ENCODE measurements at places on chromosomes 3 and 15.

GRCh38 chr3:61564395-61565059 is 3.2 kb downstream of the PTPRG start:
- peak; percentile 29 for DNase-seq

DNA sequence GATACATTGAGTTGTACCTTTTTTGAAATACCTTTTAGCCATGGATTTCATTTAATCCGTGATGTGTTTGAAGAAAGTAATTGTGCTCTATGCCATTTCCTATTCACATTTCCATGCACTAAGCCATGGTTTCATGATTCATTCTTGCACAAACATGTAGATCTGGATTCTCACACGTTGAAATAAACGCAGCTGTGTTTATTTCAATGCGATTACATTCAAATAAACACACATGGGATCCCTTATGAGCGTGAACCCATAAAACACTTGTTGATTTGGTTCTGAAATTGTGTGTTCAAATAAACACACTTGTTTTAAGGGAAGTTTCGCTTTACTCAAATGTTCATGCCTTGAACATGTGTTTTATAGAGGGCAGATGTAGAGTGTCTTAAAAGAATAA is 39.2 kb downstream of the BBX start:
- peak; percentile 21 for DNase-seq

- DNase-seq, result peak; percentile 4
These were observed 465.9 kb upstream of the RASGRP1 start for GRCh38 chr15:39030291-39031070.

DNA sequence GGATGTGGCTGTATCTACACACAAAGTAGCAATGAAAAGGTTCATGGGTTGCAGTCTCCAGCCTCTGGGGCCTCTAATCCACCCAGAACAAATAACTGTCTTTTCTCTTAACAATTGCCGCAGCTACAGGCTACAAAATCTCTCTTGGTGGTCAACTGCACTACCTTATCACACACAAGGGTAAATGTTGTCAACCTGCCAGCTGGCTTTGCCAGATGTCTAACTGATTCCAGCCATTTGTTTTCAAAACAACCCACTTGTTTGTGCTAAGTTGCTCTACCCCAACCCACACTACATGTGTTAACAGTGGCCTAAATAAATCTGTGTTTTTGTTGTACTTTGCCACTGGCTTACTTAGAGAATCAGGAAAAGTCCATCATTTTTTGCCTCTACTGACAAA is 447.3 kb downstream of the TAFA4 start:
- DNase-seq, result no peak

DNA sequence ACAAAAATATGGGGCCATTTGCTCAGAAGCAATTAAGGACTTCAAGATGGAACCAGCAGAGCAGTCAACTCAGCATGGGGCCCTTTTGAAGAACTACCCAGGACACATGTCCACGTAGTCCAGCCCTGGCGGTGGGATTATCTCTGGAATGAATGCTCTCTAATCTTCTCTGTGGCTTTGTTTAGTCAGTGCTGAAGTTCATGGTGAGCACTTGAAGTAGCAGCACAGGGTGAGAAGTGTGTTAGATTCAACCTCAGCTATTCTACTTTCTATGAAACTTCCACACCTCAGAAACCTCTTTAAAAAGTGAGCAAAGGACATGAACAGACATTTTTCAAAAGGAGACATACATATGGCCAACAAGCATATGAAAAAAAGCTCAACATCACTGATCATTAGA is 74.4 kb downstream of the THRB start:
- DNase-seq, result peak; percentile 1

- DNase-seq, result no peak
These were observed 88.8 kb upstream of the CTDSPL start for GRCh38 chr3:37772773-37773354.

- peak; percentile 59 for DNase-seq
These were observed 40.1 kb upstream of the CD47 start for GRCh38 chr3:108130701-108131474.

DNA sequence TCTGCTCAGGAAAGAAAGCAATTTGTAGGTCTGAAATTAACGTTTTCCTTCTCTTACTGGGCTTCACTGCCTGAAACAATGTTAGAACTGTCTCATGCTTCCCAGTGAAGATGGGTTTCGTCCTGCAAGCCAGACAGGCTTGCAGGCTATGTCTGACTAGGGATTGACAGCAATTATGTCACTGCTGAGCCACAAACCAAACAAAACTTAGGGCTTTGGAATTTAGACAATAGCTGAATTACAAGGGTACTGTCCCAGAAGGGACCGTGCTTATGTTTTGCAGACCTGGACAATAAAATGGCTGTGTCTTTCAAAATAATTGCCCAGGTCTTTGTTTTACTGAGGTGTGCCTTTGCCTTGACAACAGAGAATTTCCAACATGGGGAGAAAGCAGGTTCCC is 46.3 kb upstream of the CCDC80 start:
- no peak for DNase-seq

- peak; percentile 67 for DNase-seq
These were observed 42.9 kb upstream of the APH1B start for GRCh38 chr15:63234451-63234870.

GRCh38 chr15:96340598-96341512 is 10.4 kb downstream of the NR2F2 start:
- DNase-seq, result peak; percentile 61

DNA sequence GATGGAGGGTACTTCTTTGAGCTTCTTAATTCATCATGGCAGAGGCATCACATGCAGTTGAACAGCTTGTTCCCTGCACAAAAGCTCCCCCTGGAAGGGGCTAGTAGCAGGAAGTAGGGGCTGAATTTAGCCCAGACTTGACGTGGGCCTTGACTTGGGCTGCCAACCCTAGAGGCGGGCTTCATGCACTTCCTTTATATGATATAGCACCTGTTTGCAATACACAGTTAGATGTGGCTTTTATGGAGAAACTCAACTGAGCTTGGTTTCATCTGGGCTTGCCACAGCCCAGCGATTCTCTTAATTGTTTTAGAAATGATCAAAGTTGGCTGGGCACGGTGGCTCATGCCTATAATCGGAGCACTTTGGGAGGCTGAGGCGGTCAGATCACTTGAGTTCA is 33.7 kb upstream of the ADGRG7 start:
- DNase-seq, result no peak

- DNase-seq, result no peak
These were observed 2.0 kb upstream of the PIGZ start for GRCh38 chr3:196970547-196971093.

- no peak for DNase-seq
These were observed 212.7 kb downstream of the PDZRN3 start for GRCh38 chr3:73411993-73412392.

- no peak for DNase-seq
These were observed 2.6 kb downstream of the KIF7 start for GRCh38 chr15:89652666-89653065.

GRCh38 chr3:46626039-46626438 is 13.7 kb downstream of the FAM240A start:
- DNase-seq, result no peak

- DNase-seq, result peak; percentile 8
These were observed 12.3 kb upstream of the PCSK6 start for GRCh38 chr15:101501703-101502373.

- DNase-seq, result no peak
These were observed 218.2 kb downstream of the ADAMTS17 start for GRCh38 chr15:100123611-100124010.

DNA sequence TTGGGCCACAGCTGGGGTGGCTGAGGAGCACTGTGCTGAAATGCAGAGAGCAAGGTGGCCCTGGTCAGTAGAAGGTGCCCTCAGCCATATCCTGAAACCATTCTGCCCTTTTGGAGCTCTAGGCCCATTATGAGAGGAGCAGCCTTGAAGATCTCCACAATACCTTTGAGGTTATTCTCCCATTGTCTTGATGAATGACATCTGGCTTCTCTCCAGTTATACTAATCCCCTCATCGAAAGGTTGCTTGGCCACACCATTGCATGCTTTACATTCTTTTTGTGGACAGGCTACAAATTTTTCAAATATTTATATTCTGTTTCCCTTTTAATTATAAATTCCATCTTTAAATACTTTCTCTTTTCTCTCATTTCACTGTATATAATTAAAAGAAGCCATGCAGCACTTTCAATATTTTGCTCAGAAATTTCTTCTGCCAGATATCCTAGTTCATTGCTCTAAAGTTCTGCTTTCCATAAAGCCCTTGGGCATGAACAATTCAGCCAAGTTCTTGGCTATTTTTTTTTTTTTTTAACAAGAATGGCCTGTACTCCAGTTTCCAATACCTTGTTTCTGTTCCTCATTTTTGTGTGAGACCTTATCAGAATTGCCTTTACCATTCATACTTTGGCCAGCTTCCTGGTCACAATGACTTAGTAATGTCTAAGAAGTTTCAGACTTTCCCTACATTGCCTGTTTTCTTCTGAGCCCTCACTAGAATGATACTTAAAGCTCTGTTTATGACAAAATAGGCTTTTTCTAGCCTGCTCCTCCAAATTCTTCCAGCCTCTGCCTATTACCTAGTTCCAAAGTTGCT is 138.9 kb upstream of the SGO1 start:
- DNase-seq, result peak; percentile 15

DNA sequence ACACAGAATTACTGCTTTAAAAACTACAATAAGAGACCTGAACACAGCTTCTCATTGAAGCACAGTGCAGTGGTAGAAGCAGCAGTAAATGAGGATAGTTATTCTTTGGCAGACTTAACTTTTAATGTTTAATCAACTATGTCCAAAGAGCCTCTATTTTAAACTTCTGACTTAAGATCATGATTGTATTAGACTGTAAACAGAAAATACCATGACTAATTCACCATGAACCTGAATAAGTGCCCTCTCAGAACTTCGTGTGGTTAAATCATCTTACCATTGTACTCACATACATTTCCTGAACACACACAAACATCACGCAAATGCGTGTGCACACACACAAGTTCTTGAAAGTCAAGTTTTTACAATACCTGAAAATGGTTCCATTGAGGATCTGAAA is 13.9 kb downstream of the CEP152 start:
- peak; percentile 68 for DNase-seq

DNA sequence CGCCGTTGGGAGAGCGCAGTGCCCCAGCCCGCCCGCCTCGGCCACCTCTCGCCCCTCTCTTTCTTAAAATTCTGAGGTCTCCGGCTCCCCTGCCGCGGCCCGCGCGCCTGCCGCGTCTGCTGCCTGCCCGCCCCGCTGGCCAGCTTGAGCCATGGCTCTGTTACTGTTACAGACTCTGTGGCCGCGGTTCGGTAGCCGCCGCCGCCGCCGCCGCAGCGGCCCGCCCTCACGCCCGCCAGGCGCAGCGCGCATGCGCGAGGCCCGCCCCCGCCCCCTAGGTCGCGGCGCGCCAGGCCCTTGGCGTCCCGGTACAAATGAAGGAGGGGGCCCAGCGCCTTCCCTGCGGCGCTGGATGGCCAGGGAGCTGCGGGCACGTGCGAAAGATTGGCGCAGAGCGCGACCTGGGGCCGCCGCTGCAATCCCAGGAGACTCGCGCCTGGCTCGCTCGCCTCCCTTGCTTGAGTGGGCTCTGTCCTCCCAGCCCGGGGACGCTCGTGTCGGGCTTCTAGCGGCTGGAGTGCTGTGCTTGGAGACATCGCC is at the start of gene ONECUT1:
ONECUT1 (minus strand) TSS at position 168 of the 540 bp plus-strand sequence. CDS start 452 bp downstream, outside the sequence.
- peak; percentile 15 for DNase-seq

DNA sequence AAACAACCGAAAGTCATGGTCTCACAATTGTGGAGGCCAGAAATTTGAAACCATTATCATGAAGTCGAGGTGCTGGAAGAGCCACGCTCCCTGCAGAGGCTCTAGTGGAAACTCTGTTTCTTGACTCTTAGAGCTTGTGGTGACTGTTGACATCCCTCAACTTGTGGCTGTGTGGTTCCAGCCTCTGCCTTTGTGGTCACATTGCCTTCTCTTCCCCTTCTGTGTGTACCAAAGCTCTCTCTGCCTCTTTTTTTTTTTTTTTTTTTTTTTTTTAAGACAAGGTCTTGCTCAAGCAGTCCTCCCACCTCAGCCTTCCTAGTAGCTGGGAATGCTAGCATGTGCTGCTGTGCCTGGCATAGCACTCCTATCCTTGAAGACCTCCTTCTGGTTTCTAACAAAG is 48.7 kb upstream of the CRTC3 start:
- peak; percentile 74 for DNase-seq

DNA sequence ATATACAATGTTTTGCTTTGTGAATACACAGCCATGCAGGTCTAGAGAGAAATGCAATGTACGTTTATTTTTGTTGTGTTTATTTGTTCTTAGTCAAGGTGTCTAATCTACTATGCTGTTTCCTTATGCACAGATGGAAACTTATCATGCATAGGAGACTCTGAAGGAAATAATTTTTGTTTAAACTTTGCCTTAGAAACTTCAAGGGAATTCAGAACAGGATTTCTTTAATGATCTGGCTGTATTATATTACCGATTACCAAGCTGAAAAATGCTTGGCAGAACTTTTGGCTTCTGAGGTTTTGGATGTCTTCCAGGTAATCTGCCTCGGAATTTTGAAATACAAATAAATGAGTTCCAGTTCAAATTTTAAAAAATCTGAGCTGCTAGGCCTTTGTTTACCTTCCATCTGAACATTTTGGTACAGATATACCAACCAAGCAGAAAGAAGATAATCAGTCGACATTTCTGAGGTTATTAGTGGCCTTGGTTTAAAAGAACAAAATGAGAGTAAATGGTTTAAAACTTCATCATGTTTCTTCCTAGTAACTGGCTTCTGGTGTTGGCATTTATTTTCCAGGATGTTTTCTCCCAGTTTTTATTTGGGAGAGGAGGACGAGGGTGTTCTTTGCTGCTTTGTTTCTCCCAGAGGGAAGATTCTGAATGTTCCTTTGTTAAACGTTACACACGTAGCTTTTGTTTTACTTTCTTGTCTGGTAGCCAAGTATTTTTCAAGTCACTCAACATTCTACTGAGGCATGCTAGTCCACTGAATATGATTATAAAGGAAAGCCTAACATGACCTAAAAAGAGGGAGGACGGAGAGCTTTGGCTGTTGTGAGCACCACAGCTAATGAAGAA is 421.8 kb upstream of the TBL1XR1 start:
- DNase-seq, result peak; percentile 58

GRCh38 chr3:123202451-123202850 is 708 bp downstream of the SEC22A start:
- peak; percentile 9 for DNase-seq

- peak; percentile 9 for DNase-seq
These were observed 603.6 kb upstream of the TGFBR2 start for GRCh38 chr3:30002797-30003196.

DNA sequence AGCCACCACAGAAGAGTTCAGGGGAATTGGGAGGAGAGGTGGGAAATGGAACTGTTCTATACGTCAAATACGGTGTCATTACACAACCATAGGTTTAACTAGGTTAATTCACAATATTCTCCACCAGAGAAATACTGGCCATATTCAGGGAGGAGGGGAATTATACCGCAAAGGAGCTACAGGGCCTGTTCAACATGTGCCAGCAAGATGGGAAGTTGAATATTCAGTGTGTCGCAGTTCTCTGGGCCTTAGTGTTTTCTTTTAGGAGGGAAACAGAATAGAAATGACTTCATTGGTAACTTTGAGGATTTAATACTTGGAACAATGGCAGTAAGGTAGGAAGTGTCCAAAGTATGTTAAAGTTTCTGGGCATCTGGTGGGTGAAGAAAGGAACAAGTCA is 18.0 kb upstream of the FBXW12 start:
- no peak for DNase-seq
